Urinary bladder (tissue), 4 donors: ENCODE measurements at places on chromosomes 12 and 14.

GRCh38 chr14:100063314-100063941 is 1.8 kb upstream of the EVL start:
- DNase-seq: no peak

- no peak for DNase-seq
Measured at GRCh38 chr14:21024585-21025370, at the start of gene NDRG2. NDRG2 (minus strand) TSS chr14:21025061; CDS start chr14:21023315, 1,746 bp downstream.

DNA sequence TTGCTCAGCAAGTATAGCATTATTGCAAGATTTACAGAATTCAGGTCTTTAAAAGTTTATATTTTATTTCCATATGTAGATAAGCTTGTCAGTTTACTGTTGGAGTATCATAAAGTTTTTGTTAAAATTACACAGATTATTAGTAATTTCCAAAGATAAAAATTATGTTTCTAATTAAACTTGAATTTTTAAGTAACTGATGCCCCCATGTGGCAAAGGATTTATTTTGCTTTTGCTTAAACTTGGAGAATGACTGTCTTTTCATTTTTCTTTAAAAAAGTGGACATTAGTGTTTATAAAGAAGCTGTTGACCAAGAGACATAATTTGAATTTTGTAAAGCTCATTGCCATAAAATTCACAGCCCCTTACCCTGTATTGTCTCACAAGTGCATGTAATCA is 45.8 kb downstream of the ETNK1 start:
- DNase-seq: no peak

DNA sequence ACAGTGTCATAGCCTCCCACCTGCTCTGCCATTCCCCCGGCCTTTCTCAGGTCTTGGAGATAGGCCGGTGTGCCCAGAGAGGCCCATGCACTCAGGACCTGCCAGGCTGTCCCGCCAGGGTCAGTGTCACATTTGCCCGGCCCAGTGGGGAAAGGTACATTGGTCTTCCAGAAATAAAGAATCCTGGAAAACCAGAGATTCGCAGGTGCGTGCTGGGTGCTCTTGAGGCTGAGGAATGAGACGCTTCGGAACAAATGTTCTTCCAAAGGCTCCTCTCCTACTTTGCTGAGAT is 205.8 kb upstream of the RTL1 start:
- no peak for DNase-seq

GRCh38 chr14:90774316-90774715 is 41.9 kb downstream of the TTC7B start:
- DNase-seq: no peak

GRCh38 chr12:31326736-31327659 is 1.0 kb upstream of the SINHCAF start:
- DNase-seq: no peak

DNA sequence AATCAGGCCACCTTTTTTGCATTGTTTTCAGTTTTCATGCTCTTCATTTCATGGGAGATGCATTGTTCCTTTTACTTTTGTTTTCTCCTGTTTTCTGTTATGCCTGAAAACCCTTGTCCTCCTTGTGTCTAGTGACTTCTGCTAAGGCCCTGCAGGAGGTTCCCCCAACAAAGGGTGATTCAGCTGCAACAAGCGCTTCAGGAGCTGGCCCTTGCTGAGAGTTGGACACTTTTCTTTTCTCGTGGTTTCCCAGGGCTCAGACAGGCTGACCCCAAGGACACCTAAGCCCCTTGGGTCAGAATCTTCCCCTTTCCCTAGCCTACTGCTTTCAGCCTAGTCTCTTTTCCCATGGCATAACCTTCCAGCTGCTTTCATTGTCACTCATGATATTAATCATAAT is 98.9 kb downstream of the PLXNC1 start:
- no peak for DNase-seq

DNA sequence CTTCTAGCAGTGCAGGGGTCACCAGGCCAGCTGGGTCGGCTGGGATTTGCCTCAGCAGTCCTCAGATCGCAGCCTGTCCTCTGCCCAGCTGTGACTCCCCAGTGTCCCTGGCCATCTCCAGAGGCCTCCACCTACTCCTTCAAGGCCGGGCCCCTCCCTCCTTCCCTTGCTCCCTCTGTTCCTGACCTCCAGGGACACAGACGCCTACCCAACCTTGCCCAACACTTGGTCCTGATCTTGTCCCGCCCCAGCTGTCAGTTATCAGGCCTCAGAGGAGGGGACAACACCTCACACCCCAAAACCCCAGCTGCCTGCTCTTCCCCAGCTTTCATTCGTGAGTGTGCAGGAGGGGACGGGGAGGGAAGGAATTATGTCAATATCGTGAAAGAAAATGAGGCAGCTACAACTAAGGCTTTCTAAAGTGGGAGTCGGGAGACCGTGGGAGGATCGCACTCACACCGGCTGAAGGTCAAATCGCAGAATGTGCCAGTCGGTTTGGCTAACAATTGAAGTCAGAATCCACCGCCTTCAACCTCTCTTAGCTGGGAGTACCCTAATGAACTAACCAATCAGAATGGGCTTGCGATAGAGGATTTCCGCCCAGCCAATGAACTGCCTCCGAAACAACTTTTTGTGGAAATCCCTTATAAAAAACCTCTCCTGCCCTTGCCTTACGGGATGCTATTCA is 9.4 kb upstream of the PLBD2 start:
- no peak for DNase-seq

GRCh38 chr12:103043531-103044486 is 86.3 kb downstream of the ASCL1 start:
- DNase-seq: no peak

GRCh38 chr12:5590316-5590715 is 158.4 kb downstream of the NTF3 start:
- no peak for DNase-seq

DNA sequence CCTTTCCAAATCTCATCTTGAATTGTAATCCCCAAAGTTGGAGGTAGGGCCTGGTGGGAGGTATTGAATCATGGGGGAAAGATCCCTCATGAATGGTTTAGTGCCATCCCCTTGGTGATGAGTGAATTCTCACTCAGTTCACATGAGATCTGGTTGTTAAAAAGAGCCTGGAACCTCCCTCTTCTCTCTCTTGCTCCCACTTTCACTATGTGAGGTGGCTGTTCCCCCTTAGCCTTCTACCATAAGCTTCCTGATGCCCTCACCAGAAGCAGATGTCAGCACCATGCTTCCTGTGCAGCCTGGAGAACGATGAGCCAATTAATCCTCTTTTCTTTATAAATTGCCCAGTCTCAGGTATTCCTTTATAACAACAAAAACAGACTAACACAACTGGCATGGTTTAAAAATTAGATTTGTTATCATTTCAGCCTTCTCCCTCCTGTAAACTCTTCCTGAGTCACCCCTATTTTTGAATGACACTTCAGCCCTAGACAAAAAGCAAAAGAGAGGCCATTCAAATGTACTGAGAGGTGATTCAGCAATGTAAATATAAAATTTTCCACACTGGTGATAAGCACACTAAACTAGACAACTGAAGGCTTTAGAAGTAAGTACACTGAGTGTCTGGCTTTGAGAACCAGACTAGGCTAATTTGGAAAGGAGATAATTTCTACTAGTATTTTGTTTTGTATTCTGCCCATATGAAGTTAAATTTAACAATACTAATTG is 212.1 kb upstream of the ABCD2 start:
- no peak for DNase-seq

GRCh38 chr12:90280564-90281058 is 572.0 kb upstream of the ATP2B1 start:
- DNase-seq: no peak

DNA sequence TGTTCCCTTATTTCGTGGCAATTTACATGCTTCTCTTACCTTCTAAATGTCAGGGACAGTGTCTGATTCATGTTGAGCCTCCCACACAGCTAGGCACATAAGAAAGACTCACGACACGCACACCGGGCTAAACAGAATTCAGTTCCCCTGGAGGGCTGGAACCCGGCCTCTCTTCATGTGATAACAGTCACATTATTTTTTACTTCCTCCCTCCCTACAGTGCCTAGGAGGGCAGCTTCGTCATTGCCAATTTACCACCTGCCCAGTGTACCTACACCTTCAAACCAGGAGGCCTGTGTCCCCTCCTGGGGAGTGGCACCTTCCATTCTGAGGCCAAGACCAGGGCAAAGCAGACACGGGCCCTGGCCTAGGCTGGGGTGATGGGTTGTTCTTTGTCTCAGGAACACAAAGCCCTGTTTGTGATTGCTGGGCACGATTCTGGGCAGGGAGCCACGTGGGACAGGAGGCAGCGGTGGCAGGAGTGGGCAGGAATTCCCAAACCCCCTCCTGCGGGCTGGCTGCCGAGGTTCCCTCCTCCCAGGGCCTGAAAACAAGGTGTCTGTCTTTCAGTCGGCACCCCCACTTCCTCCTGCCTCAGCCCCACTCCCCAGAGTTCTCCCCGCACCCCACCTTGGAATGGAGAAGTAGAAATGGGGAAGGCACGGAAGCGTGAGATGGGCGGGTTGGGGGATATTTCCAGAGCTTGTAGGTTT is 6.8 kb upstream of the RASAL1 start:
- DNase-seq: no peak

DNA sequence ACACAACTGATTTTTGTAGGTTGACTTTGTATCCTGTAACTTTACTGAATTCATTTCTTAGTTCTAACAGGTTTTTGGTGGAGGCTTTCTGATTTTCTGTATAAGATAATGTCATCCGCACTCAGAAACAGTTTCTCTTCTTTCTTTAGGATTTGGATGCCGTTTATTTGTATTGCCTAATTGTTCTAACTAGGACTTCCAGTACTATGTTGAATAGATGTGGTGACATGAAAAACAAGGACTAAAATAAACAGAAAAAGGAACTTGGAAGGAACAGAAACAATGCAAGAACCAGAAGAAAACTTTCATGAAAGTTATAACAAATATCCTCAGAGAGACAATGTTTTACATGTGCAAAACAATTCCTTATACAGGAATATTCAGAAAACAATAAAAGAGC is 100.3 kb downstream of the GTF2A1 start:
- no peak for DNase-seq

- DNase-seq: no peak
Measured at GRCh38 chr12:26539131-26539530, 293.9 kb downstream of the ITPR2 start.

GRCh38 chr12:674272-674781 is 11.1 kb upstream of the NINJ2 start:
- no peak for DNase-seq

DNA sequence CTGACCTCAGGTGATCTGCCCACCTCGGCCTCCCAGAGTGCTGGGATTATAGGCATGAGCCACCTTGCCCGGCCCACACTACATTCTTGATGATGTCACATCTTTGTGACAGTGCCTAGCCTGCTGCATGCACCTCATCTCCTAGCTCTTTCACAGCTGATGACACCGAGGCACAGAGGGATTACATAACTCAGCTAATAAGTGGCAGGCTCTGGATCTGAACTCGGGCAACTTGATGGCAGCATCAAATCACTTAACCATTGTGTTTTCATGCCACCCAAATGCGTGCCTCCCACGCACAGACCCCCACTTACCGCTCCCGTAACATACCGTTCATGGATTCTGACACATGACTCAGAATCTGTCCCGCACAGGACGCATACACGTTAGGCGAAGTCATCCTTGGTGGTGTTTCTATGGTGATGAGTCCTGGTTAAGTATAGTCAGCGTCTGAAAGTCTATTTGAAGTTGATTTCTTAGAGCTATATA is 7.4 kb downstream of the TMEM120B start:
- DNase-seq: no peak

GRCh38 chr12:95237315-95237714 is 19.7 kb downstream of the VEZT start:
- no peak for DNase-seq
